ENCODE measurements at places on chromosomes 6 and 20.

DNA sequence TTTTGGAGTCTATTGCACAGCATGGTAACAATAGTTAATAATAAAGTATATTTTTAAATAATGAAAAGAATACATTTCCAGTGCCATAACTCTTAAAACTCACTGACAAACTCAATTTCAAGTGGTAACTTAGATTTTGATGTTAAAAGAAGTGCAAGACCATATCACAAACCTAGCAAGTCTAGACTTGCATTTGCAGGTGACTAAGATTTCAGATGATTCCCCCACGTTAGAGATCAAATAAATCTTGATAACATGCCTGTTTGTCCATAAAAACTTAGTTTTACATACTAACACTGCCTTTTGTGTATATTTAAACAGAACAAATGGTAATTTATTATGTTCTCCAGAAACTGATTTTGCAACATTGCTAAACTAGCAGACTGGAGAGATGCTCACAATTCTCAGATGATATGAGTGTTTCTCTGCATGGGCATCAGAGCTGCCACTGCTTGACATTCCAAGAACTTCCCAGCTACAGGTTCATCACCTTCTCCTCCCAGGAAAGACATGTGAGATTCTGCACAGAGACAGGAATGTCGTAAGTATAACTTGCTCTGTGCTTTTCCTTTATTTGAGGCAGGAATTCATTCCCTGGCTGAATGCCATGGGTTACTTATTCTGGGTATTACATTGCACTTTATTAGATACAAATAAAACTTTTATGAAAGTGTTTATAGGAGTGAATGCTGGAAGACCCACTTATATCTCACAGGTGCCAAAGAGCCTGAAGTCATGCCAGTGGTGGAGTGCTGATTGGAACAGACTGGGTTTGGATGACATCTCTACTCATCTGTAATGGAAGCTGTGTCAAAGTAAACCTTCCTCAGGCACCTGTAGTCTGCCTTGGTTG, 160.2 kb upstream of the FOXA2 start:
- no peak for DNase-seq

DNA sequence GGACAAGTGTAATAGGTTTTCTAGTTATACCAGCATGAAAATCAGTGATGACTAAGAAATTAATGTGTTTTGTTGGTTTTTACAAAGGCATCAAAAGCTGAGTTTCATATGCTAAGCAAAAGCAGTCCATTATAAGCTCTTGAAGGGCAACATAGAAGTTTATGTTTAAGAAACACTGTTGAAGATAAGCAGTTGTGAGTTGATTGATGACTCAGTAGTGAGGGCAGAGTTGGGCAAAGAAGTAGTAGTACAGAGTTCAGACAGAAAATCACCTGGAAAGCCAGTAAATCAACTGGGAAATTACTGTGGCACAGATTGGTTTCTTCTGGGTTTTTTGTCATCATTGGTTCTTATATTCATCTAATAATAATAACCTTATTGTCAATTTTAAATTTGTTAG, 78.0 kb upstream of the SMIM8 start:
- DNase-seq: no peak

GRCh38 chr20:11869641-11870040, 48.1 kb upstream of the BTBD3 start:
- no peak for DNase-seq

DNA sequence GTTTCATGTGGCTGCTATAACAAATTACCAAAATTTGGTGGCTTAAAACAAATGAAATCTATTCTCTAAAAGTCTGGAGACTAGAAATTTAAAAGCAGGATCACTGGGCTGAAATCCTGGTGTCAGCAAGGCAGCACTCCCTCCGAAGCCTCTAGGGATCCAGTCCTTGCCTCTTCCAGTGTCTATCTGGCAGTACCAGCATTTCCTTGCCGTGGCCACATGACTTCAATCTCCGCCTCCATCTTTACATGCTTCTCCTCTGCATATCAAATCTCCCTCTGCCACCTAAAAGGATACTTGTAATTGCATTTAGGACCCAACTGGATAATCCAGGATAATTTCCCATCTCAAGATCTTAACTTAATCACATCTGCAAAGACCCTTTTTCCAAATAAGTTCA, 30.2 kb downstream of the ARHGAP18 start:
- no peak for DNase-seq

DNA sequence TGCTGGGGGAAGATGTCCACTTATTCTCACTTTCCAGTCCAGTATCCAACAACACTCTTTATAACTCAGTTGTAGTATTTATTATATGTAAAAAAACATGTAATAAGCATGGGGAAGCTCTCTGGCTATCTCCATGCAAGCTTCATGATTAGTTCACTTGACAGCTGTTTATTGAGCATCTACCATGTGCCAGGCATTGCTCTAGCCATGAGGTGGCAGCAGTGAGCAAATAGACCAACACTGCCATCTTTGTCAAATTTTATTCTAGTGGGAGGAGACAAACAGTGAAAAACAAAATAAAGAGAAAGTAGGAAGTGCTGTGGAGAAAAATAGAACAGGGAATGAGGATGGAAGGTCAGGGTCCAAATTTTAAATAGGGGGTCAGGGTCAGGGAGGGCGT, 131.8 kb downstream of the CFAP61 start:
- no peak for DNase-seq
